Fibroblast of skin of right biceps (primary cell): ENCODE measurements at places on chromosomes 7 and 10.

- no peak for DNase-seq
Measured at GRCh38 chr7:35253460-35253709, 515 bp downstream of the TBX20 start.

GRCh38 chr10:77922566-77923179, 3.9 kb downstream of the DLG5 start:
- no peak for DNase-seq

- no peak for DNase-seq
Measured at GRCh38 chr7:134438946-134439345, 20.0 kb downstream of the AKR1B1 start.

- DNase-seq = peak; percentile 88
Measured at GRCh38 chr10:132447446-132448247, 50.6 kb downstream of the PWWP2B start.

DNA sequence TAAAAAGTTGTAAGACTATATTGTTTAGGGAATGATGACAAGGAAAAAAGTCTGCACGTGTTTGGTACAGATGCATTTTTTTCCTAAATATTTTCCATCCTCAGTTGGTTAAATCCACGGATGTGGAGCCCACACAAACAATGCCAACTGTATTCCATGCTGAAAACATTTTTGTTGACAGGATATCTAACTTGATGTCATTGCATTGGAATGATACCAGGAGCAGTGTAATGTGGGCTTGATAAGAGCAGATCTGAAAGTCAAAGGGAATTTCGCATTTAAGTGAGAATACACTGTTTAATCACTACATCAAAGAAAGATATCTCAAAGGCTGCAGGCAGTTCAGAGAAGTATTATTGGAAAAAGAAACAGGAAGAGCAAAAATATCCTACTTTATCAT, 49.5 kb upstream of the TMEM140 start:
- DNase-seq = no peak

GRCh38 chr10:19840776-19841175, 24.5 kb downstream of the PLXDC2 start:
- DNase-seq = no peak

DNA sequence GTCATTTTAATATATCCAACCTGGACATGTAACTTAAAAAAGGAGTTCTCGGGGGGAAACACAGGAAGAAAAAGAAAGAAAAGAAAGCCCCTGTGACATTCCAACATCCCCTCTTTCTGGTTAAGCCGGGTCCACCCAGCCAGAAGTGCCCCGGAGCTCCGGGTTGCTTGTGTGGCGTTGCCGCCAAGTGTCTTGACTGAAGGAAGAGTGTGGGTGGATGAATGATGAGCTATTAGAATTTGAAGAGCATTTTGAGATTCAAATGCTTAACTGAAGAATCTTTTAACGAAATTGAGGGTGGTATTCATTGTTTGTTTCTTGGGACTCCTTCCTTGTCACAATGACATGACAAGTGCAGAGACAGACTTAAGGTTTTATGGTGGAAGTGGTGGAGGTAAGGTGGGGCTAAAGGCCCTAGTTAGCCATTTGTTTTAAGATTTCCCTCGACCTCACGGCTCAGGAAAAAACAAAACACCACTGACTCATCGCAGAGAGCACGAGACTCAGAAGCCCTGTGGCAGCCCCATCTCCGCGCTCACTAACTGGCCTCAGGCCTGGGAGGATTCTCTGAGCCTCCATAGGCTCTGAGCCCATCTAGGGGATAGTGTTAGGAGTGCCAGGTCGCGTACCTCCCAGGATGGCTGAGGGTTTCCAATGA, 1.8 kb upstream of the GLI3 start:
- DNase-seq = peak; percentile 68

DNA sequence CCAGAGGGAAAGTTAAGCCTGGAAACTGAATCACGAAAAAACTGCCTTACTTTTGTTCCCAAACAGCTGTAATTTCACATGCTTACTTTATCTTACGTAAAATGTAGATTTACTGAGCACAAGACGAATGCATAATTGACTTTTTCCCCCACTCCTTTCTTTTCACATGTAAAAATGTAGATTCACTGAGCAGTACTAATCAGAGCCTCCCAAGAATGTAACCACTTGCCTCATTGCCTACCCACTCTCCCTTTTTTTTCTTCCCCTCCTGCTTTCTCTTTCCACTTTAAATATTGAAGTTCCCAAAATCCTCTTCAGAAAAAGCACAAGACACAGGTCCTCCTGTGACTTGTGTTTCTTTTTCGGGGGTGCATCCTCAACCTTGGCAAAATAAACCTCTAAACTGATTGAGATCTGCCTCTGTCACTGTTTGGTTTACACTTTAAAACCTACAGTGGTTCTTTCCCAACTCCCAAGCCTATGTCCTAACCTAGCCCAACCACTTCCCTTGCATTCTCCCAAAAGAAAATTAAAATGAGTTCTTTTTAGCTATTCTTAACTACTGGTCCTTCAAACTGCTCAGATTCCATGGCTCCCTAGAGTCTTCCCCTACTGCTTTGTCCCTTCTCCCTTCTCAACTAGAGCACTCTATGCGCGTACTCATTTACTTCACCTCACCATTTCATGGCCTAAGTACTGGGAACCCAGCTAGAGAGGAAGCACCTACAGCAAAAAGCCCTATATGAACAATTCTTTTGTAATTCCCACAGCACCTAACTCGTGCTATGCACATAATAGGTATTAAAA, 236.6 kb upstream of the MKLN1 start:
- no peak for DNase-seq

DNA sequence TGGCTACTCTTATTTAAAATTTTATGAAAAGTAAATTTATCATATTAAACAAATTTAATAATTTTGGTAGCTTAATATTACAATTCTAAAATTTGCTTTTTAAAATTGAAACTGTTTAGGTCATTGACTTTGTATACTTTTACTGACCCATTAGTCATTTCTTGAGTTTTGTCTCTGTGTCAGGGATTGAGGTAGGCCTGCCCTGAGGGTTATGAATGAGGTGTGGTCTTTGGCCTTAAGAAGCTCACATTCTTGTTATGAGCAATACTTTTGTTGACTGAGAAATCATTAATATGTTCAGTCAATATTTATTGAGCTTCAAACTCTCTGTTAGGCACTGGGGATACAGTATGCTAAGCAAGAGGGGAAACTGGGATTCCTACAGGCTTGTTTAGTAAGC, 47.0 kb upstream of the RPA3 start:
- DNase-seq = no peak

DNA sequence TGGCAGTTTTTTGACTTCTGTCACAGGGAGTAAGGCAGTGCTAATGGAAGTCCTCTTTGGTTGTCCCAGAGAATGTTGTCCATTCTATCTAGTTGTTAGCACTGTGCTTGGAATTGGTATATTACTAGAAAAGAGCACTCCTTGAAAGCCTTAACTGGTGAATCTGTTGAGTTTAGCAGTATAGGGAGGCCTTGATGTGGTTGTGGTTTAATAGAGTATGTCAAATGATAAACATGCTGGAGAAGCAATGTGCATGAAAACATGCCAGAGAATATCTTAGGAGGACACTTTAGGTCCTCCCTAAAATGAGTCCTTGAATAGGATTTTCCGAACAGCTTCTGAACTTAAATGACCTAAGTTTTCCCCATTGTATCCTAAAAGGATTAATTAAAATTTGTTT, 98.6 kb downstream of the BTRC start:
- DNase-seq = no peak

DNA sequence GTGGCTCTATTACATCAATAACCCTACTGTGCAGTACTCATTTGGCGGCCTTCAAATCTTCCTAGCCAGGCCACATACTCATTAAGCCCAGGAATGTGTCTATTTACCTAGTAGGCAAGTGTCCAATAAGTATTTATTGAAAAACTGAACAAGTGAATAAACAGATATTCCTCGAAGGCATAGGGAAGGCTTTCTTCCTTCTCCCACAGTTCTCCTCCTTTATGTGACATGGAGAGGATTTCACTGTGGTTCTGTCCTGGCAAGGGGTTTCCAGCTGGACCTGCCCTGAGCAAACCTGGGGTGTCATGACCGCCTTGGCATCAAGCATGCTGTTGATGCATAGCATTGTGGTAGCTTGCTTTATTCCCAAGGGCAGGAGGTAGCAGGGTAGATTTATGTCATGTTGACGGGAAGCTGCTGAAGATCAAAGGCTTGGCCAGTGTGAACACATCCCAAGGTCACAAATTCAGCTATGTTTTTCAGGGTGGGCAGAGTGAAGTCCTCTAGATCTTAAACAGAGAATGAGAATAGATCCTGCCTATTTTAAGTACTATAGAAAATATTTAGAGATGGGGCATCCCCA, 195.1 kb downstream of the INHBA start:
- no peak for DNase-seq

DNA sequence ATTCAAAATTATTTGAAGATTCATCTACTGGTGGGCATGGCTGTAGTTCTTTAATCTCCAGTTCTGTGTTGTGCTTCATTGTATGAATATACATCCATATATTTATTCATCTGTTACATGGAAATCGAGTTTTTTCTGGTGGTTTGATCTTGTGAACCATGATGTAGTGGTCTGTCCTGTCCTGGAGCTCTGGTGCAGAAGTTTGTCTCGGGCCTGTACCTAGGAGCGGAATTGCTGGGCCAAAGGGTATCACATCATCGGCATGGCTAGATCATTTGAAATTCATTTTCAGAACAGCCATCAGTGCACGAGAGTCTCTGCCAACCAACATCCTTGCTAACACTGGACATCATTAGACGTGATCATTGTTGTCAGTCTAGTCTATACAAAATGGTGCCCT, 107.0 kb downstream of the ELFN1 start:
- DNase-seq = no peak

DNA sequence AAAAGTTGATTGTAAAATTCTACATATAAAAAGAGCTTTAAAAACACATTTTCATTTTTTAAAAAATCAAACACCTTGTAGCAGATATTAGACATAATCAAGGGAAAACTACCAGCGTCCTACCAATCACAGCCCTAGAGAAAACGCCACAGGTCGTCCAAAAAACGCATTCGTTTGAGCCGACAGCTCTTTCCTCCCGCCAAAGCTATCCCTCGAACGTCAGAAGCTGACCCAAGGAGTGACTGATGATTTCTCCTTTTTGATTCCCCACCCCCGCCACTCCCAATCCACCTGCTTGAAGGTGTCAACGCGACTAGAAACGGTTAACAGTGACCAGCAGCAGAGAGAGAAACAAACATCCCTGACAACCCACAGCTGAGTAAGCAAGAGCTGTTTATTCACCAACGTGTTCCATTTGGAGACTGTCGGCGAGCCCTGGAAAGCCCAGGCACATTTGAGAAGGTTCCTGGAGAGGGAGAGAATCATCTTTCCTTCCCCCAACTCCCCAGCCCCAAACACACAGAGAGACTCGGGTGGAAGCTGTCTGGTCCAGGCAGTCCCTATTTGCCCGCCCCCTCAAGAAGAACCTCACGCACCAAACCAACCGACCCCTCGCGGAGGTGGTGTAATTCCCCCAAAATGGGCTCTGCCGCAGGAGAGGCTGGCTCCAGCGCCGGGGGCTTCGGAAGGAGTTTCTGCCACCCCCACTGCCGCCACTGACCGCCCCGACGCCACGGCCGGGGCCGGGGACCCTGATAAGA, 622 bp downstream of the CPEB3 start:
- DNase-seq = peak; percentile 35

DNA sequence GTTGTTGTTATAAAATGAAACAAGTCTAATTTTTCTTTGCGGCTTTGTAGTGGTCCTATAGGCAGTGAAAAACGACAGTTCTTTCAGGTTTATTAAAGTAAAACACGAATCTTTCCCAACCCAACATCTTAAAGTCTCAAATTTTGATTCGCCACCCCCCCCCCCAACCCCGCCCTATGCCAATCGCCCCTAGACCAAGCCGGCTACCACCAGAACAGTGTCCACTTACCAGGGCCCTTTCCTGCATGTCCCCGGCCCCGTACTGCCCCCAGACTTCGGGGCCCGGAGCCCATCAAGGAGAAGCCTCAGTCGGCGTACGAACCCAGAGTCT, 335 bp upstream of the CHCHD1 start:
- DNase-seq = no peak

- no peak for DNase-seq
Measured at GRCh38 chr7:120539321-120539720, 266.3 kb downstream of the KCND2 start.

- DNase-seq = no peak
Measured at GRCh38 chr7:73521636-73522104, 423 bp downstream of the BAZ1B start.

DNA sequence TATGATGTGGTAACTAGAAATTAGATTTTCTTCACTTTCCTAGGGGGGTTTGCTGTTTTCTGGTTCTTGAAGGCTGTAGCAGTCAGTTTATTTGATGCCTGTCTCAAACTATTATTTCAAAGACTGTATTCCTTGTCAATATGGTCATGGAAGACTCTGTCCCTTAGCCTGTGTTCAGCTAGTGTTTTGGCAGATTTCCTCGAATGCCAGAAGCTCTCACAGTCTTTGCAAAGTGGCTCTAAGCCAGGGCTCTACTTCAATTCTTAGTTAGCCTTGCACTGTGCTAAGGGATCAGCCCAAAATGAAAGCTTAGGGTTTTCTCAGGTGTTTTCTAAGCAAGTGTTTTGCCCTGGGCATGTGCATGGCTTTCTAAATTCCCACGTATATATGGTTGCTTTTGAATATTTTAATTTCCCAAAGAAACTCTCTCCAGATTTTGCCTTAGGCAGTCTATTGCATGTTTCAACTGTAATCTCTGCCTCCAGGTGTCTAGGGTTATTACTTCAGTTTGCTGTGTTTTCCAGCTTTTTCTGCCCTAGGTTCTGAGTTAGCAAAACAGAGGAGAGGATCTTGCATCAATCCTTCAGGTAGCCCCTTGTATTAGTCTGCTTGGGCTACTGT, 7.2 kb upstream of the C1GALT1 start:
- DNase-seq = no peak

GRCh38 chr10:32332299-32332750, 14.6 kb downstream of the EPC1 start:
- DNase-seq = no peak

DNA sequence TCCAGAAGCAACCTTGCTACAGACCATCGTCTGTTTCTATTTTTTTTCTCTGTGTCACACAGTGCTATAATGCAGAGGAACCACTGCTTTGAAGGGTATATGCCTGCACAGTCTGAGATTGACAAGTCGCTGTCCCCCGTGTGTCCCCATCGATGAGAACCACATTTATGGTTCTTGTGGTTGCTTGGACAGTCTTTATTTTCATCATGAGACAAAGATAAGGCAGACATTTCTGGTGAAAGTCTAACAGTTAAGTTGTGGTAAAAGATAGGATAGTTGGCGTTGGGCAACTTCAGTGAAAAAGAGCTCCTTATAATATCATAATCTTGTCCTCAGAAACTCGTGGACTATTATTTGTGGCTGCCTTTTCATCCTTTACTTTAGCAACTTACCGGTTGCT, 6.3 kb upstream of the AKR1E2 start:
- DNase-seq = no peak

GRCh38 chr7:21430575-21430954, 2.7 kb downstream of the SP4 start:
- DNase-seq = no peak
